ENCODE measurements at places on chromosomes 12 and 14.

DNA sequence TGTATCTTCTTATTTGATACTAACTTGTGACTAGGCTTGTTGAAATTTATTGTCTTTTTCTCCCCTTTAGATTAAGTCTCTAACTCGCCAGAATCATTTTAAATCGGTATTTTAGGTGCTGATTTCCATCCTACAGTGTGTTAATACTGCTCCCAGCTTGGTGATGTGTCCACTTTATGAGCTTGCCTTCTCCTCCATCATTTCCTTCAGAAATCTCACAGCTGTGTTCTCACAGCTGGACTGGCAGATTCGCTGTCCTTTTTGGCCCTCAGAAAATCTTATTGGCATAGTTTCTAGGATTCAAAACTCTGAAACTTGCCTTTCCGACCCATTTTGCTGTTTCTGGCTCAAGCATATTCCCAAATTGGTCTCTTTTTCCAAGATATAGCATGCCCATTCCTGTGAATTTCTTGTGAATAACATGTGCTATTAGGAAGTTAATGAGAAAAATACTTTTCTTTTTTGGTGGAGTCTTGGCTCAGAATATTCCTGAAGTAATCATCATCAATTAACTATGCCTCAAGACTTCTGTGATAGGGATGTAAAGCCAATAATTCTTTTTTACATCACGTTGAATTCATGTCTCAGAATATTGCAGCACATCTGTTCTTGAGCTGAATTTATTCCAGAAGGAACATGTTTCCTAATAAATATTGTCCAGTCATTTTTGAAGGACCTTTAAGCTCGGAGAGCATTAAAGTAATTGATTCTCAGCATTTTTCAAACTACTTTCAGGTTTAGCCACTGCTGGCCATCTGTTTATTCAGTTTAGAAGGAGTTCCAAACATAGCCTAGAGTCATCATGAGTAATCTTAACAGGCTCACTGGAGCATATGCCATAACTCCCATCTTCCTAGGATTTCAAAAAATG lies 50.0 kb upstream of the USP44 start:
- DNase-seq: no peak

DNA sequence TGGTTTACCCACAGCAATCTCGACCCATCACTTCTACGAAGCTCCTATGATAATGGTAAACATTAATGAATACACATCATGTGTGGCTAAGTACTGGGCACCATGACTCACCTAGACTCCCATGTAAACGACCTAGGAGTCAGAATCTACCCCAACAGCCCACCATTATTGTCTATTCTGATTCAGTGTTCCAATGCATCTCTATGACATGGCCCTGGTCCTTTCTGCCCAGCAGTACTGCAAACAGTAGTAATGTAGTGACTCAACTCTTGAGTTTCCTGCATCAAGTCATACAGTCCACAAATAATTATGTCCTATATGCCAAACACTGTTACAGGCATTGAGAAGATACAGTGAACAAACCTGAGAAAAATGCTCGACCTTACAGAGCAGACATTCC lies 14.6 kb downstream of the GTF2A1 start:
- DNase-seq: no peak

DNA sequence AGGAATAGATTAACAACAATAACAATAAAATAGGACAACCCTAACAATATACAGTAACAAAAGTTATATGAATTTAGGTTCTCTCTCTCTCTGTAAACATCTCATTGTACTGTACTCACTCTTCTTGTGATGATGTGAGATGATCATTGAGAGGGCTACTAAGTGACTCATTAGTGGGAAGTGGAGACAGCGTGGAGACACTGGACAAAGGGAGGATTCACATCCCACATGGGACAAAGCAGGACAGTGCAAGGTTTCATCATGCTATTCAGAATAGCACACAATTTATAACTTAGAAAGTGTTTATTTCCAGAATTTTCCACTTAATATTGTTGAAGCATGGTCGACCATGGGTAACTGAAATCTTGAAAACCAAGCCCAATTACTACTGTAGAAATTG lies 26.0 kb upstream of the SPATA7 start:
- no peak for DNase-seq

GRCh38 chr12:47422611-47423010 lies 283.2 kb downstream of the RPAP3 start:
- no peak for DNase-seq

GRCh38 chr14:81305743-81306142 lies 85.0 kb upstream of the GTF2A1 start:
- no peak for DNase-seq

DNA sequence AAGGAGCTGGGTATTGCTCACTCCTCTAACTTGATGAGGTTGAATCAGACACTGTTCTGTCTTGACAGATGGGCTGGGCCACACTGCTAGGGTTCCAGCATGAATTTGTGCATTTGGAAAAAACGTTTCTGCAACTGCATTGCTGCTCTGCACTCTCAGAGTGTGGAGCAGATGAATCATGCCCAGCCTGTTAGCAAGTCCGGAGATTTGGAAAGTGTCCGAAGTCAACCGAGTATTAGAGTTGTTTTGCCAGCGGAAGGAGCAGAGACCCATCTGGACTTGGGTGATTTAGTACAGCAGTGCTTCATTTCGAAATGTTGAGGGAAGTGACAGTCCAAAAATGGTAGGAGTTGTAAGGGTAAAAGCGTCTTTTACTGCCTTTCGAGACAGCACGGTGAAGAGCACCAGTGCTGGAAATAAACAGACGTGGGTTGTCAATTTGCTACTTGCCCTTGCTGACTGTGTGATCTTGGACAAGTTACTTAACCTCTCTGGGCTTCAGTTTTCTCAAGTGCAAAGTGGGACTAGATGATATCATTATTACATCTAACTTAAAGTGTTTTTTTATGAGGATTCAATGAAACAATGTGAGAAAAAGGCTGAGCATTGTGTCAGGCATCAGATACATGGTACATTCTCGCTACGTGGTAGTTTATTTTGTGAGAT lies 139.5 kb downstream of the CHST11 start:
- no peak for DNase-seq

DNA sequence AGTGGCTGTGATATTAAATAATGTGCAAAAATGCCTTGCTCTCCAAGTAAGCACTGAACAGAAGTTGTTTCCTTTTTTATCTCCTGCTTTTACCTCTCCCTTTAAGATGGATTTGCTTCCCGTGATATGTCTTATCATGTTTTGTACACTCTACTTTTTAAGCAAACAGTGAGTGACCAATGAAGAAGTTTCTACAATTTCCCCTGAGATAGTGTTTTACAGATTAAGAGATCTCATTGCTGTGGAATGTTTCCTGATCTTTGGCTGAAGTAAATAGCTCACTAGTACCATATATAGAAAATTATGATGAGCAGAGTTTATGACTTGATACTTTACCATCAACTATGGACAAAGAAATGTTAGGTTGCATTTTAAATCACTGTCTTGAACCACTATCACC lies 184.8 kb upstream of the PDE3A start:
- no peak for DNase-seq

- DNase-seq: no peak
Measured at GRCh38 chr14:101620821-101621785, 59.8 kb downstream of the DIO3 start.

All from GM20000 (cell line).